ENCODE measurements at places on chromosomes 6 and 20. TPM values are rescaled to one million over a fixed set of nuclear protein-coding genes. Genes with fewer than 3 reads are reported as not detected.

DNA sequence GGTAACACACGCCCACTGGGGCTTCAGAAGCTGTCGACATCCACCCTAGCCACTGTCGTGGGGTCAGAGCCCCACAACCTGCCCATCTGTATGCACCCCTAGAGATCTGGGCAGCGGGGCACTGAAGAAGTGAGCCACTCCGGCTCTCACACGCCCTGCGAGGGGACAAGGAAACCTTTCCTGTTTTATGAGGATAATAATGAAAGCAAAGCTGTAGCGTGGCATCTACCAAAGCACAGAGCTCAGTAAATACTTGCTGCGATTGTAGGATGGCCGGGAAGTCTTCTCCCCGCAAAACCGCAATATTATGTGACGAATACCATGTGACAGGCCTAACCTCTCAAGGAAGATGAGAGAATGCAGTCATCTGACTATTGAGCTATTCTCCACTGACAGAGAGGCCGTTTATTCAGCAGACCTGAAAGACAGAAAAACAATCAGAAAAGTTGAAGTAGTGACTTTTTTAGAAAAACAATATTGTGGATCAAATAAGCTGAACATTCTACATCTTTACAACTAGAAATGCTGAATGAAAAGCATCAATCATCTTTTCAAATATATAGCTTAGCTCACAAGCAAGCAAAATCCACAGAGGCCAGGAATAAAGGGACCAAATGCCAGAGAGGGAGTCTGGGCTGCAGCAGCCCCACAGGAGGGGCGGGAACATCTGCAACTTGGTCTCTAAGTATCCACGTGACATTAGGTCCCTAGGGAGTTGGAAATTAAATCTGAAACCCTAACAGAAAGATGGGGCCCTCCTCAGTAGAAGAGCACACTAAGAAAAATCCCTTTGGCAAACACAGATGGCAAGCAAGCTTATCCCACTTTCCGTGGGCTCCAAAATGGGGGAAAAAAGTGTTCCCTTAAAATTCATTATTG is 207.8 kb downstream of the TTLL2 start:
- no peak for DNase-seq

- no peak for DNase-seq
Measured at GRCh38 chr6:29917857-29918256, 24.5 kb upstream of the HLA-A start.

- DNase-seq: no peak
Measured at GRCh38 chr6:51725155-51725554, 362.3 kb downstream of the PKHD1 start.

The TMC2 gene
- not detected for total RNA-seq

The PACSIN1 gene
- total RNA-seq: 6.3 TPM

DNA sequence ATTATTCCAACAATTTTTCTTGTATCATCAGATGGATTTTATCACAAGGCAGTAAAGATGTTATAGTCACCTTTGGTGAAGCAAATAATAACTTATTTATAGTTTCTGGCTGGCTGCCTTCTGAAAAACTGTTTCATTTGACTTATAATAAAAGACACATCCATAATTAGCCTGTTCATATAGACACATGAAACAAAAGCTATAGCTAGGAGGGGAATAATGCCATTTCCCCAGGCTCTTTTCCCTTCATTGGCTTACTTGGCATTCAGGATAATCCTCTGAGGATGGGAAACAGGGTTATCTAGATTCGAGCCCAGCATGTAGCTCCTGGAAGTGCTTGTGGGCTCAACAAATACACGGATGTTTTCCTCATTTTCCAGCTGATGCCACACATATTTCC is 17.5 kb downstream of the MMP24 start:
- DNase-seq: no peak

The SAMD3 gene
- total RNA-seq: not detected

GRCh38 chr20:60007464-60007863 is 49.2 kb downstream of the CDH26 start:
- DNase-seq: no peak

- no peak for DNase-seq
Measured at GRCh38 chr6:37233541-37233940, 24.0 kb upstream of the TBC1D22B start.

GRCh38 chr6:88459189-88459588 is 293.0 kb upstream of the CNR1 start:
- no peak for DNase-seq

DNA sequence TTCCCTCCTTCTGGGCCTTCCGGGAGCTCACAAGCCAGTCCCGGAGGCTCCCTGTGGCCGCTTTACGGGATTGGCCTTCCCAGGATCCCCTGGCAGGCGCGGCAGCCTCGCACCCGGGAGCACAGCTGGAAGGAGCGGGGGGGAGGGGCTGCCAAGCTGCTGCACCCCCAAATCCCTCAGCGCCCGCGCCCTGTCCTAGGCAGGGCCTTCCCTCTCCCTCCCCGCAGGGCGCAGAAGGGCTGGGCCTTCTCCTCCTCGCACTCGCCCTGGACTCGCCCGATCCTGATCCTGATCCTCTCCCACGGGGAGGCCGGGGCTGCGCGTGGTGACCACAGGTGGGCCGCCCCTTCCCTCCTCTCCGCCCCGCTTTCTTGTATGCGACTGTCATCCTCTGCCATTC is 146.4 kb downstream of the FNDC1 start:
- no peak for DNase-seq

- no peak for DNase-seq
Measured at GRCh38 chr6:71537717-71538116, 249.1 kb downstream of the OGFRL1 start.

The ESR1 gene
- 0.67 TPM for total RNA-seq

GRCh38 chr6:51024126-51024525 is 205.5 kb downstream of the TFAP2B start:
- no peak for DNase-seq

The ERMARD gene
- total RNA-seq: 8.6 TPM

DNA sequence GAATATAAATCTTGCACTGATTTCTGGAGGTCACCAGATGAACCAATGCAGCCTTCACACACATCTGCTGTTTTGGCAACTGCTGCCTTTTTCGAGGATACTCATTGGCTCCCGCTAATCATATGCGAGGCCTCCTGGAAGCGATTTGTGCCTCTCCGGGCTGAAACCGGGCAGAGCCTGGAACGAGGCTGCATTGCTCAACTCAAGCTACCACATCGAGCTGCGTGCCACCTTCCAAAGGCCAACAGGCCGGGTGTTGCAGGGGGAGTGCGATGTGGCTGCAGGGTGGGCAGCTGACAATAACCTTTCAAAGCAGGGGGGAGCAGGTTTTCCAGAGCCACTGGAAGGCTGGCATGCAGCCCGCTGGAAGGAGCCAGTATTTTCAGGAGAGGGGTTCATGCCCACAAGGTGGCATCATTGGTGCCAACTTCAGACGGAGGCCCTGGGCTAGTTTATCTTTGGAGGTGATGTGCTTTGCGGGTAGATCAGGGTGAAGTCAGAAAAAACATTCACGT is 122.6 kb upstream of the IFNGR1 start:
- no peak for DNase-seq

DNA sequence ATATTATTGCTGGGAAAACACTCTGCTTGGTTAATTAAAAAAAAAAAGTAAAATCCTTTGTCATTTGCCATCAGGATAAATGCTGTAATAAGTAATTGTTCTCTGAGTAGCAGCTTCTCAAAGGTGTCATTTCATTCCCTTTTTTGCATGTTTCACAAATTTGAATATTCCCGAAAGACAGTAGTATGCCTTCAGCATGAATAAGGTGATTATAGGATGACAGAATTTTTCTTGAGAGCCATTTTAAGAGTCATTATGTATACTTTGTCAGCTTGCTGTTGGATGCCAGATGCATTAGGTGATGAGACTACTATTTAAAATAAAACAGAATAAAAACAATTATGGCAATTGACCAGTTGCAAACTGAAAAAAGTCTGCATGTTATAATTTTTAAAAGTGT is 200.7 kb downstream of the HDGFL1 start:
- no peak for DNase-seq

The GJA10 gene
- not detected for total RNA-seq

DNA sequence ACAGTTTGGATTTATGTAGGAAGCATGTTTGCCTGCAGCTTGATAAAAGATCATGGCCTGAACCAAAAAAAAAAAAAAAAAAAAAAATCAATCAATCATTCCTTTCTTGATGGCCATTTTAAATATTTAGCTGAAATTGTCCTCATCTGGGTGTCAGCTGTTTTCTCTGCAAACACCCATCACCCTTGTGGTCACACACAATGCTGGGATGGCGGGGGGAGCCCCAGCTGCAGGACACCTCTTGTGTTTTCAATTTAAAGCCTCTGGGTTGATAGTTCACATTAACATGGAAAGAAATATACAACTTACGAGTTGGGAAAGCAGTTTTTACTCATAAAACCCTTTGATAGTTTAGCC is 160.4 kb downstream of the ZFP64 start:
- DNase-seq: no peak

The EYA2 gene
- total RNA-seq: 2.6 TPM
